Activated T-cell treated with anti-CD3 and anti-CD28 coated beads, Interleukin-2, amount 50 U/mL, for 48 hours (primary cell): ENCODE measurements at places on chromosomes 6 and 20.
A peak's percentile ranks its signal among the peaks of the same experiment; 100 is the strongest.

GRCh38 chr20:43821795-43822194 is 92.9 kb upstream of the TOX2 start:
- DNase-seq: no peak

DNA sequence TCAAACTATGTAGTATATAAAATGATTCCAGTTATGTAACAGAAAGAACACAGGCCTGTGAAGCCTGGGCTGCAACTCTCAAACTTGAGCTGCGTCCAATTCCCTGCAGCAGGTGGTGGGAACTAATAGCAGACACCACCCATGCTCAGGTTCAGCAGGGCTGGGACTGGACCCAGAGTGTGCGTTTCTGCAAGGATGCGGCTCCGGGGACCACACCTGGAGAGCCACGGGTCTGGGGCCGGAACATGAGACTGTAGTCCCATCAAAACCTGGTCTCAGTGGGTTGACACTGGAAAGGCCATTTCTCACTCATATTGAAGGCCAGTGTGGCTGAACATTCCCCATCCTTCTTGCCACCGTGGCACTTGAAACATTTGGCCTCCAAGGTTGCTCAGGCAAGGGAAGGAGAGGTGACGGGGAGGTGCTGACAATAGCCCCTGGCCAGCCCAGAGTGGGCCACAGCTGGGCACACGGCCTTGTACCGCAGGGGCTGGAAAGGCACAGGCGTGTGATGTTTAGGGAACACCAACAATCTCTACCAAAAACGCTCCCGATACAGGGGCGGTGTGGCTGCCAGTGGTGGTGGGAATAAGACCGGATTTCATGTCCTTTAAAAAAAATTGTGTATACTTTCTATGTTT is 38.0 kb downstream of the FRMD1 start:
- DNase-seq: no peak

GRCh38 chr20:40416274-40416673 is 272.8 kb downstream of the MAFB start:
- DNase-seq: no peak

- no peak for DNase-seq
These were observed 38.0 kb downstream of the KLHL31 start for GRCh38 chr6:53627391-53628218.

GRCh38 chr6:5763871-5764270 is 242.9 kb downstream of the NRN1 start:
- DNase-seq: no peak

DNA sequence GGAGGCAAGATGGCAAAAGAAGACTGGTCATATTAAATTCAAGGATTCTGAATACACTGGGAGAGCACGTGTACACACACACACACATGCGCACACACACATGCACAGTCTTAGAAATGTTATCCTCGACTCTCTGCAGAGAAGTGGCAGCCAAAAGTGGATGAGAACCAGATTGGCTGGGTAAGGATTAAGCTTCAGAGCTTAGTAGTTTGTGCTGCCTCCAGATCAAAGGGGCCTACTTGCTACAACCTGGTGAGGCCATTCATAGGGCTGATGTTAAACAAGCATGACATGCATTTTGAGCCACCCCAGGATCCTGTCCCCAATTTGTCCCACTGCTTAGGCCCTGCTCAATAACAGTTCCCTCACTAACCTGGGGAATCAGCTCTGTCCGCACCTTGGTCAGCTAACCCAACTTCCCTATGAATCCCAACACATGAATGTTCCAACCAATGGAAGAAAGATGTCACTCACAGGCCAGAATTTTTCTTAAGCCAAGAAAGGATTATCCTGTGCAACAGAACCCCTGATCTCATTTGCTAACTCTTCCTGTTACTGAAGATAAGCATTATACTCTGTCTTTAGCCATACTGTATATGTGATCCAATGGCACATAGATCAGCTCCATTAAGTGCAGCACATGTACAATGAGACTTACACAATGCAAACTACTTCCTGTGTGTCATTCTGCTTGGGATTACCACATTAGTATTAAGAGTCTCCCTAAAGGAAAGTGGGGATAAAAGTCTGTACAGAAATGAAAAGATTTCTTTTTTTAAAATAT is 31.0 kb downstream of the TOMM6 start:
- no peak for DNase-seq

DNA sequence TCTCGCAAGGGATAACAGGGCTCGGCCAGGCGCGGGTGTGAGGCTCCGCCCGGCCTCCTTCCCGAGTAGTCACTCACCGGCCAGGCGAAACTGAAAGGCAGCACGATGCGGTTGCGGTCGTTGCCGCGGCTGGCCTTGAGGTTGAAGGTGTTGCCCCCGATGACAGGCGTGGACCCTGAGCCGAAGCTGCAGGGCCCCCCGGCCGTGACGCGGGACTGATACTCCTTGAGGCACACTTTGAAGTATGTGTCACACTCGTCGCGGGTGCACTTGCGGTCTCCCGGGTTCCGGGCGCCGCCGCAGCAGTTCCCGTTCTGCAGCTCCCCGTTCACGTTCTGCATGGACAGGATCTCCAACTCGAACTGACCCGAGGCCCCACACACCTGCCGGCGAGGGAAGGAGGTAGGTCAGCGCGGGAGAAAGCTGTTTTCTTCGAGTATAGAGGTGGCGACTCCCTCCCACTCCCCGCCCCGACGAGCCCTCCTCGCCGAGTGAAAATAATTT is 1.1 kb downstream of the JAG1 start:
- peak; percentile 72 for DNase-seq

DNA sequence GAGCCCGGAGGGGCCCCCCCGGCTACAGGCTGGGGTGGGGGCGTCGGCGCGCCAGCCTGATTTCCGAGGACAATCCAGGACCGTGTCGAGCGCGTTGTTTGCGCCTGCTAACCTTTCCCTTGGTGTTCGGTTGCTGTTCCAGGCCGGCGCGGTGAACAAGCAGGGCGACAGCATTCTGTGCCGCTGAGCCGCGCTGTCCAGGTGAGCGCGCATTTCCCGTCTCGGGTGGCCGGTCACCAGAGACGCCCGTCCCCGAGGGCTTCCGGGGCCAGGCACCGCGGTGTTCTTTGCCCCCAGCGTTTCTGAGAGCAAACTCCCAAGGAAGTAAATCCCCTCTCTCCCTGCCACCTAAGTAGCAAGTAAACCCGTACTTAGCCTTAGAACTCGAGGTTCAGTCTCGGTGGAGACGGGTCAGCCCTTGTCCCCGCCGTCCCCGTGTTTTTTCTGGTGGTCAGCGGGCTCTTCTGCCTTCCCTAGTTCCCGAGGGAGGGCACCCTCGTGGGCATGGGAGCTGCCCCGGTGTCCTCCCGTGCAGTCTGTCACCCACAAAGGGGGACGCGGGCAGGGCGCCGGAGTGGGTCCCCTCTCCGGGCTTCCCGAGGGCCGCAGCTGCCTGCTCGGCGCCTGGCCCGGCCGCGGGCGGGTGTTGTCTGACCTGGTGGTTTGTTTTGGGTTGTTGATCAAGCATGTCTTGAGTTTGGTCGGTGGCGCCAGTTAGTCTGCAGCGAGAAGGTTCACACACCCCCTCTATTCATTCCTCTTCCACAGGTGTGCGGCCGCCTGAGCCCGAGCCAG is 1.5 kb downstream of the ID4 start:
- no peak for DNase-seq

DNA sequence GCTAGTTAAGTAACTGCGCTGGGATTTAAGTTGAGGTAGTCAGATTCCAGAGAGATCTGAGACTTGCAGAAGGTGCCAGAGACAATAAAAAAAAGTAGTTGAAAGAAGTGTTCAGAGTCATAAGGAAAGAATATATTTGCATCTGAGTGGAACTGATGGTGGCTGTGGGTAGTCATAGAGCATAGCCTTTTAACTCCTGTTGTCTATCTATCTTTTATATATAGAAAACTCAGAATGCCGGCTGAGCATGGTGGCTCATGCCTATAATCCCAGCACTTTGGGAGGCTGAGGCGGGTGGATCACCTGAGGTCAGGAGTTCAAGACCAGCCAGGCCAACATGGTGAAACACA is 62.0 kb downstream of the CARMIL1 start:
- DNase-seq: no peak

GRCh38 chr20:15220778-15221565 is 883.6 kb upstream of the FLRT3 start:
- DNase-seq: no peak

GRCh38 chr20:35232575-35232974 is 6.1 kb downstream of the MMP24 start:
- DNase-seq: no peak

DNA sequence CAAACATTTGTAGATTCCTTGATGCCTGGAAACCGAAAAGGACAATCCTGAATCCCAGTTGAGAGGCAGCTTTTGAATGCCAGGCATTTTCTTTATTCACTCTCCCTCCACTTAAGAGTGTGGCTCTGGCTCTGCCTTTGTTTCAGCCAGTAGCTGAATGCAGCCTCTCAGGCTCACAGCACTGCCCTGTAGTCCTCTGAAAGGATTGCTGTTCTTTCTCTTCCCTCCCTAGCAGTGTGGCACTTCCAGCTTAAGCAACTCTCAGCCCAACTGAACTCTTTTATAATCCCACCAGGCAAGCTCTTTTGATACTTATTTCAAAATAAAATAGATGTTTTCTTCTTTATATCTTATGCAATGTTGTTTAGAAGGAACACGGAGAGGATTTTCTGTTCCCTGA is 415.6 kb downstream of the GJA1 start:
- DNase-seq: no peak

DNA sequence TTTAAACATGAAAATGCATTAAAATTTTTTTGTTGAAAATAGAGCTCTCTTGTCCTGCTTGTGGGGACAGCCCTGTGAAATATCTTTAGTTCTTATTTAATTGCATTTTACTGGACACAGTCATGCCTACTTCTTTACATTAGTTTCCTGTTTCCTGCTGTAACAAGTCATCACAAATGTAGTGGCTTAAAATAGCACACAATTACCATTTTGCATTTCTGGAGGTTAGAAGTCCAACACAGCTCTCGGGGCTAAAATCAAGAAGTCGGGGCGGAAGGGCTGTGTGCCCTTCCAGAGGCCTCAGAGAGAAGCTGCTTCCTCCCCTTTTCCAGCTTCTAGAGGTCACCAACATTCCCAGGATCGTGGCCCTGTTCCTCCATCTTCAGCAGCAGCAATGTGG is 29.4 kb downstream of the PNLDC1 start:
- DNase-seq: no peak

DNA sequence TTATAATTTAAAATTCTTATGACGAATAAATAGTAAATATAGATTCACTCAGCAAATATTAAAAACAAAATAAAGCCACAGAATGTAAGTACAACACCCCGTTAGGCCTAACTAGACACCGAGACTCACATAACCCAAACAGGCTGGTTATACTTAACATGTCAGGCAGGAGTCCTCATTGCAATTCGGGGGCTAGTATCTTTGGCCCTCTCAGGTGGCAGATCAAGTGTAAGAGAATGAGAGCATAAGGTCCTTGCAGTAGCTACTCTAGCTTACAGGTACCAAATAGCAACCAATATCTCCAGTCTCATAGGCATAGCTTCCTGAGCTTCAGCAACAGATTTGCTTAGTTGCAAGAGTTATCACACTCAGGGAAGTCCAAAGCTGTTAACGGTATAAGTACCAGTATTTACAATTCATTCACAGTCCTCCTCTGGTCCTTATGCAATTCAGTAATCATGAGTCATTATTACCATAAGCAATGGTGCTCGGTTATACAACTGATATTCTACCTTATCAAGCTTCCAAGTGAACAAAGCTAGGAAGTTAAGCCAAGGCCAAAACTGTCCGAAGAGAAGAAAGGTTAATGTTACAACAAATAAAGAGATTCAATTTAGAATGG is 20.1 kb downstream of the REV3L start:
- DNase-seq: no peak

GRCh38 chr6:167949121-167949684 is 48.3 kb upstream of the KIF25 start:
- no peak for DNase-seq

DNA sequence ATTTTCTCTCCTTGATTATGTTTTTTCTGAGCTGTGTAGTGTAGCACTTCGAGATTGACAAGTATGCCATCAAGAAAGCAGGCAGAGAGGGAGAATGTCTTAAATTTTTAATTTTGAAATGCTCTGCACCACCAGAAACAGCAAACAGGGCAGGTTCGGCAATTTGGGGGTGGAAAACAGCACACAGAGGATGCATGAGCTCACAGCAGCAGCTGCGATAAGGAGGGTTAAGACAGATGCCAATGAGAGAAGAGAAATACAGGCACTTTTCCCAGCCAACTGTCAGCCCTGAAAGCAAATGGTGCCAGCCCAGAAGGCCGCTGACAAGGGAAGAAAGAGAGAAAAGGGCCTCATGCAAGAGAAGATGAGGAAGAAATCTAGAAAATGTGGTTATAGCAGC is 15.1 kb upstream of the SNRPB2 start:
- no peak for DNase-seq

DNA sequence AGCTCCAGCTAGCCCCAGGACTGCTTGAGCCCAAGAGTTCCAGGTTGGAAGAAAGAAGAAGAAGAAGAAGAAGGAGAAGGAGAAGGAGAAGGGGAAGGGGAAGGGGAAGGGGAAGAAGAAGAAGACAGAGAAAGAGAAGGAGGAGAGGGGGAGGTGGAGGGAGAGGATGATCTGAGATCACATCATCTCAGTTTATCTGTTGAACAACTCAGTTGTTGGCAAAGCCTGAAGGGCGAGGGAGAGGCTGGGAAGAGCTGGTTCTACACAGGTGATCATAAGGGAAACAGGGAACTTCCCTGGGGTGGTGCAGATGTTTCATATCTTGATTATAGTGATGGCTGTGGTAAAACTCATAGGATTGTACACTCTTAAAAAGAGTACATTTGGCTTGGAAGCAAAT is 3.1 kb upstream of the RRBP1 start:
- no peak for DNase-seq

GRCh38 chr6:437037-437392 is 45.5 kb downstream of the IRF4 start:
- peak; percentile 12 for DNase-seq

GRCh38 chr20:37455659-37456058 is 65.4 kb upstream of the NNAT start:
- no peak for DNase-seq

- no peak for DNase-seq
These were observed 301.8 kb upstream of the AGPAT4 start for GRCh38 chr6:161575523-161576254.

- no peak for DNase-seq
These were observed 20.9 kb upstream of the RNF8 start for GRCh38 chr6:37332894-37333293.

- no peak for DNase-seq
These were observed 26.0 kb upstream of the PLAGL1 start for GRCh38 chr6:144033816-144034735.
